M059J (cell line): ENCODE measurements at places on chromosomes 13 and 19.

- peak; percentile 12 for DNase-seq
Observed at GRCh38 chr13:48334534-48335127, 31.1 kb downstream of the RB1 start.

DNA sequence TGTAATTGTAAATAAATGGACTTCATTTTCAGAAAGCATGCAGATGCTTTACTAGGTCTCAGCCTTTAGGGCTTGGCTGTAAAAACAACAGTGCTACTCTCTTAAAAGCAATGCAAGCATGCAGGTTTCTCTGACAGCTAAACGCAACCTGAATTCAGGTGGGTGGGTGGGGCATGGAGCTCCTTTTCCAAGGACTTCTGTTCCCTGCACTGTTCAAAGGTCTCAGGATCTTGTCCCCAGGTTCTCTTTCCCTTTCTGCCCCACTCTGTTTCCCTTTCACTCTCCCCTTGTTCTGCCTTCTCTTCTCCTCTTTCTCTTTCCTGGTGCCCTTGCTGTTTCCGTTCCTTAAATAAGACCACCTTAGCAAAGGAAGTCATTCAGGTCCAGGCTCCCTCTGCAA lies 1527.5 kb upstream of the SLC10A2 start:
- no peak for DNase-seq

DNA sequence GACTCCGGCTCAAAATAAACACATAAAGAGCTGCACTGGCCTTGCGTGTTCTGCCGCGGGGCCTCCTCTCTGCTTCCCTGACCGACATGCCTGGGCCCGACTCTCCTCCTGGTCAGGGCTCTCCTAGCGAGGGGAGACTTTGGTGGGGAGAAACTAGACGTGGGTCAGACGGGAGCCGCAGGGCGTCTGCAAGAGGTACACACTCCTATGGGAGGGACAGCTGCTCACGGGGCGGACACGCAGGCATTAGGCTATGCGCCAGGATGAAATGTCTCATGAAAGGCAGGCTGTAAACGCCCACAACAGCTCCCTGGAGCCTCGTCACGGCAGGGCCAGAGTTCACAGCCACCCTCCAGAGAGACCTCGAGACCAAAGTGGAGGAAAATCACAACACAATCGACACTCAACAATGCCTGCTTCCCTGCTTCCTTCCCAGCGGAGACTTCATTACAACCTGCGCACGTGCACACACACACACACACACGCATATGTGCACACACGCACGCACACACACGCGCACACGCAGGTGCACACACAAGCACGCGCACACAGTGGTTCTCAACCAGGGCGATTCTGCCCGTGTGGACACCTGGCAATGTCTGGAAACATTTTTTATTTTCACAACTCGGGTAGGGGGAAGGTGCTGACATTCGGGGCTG lies 5.8 kb downstream of the SLC39A3 start:
- no peak for DNase-seq

DNA sequence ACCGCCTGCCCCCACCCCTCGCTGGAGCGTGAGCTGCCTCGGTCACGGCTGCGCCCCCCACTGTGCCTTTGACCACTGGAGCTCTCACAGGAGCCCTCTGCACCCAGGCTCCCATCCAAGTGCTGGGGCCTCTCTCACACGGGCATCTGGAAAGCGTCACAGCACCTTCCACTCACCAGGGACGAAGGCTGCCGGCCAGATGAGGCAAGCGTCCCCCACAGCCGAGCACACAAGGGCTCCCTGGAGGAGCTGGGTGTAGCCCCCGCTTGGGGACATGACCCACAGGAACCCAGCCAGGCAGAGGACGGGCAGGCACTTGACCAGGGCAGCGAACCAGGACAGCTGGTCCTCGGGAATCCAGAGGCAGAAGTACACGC lies 560 bp downstream of the TMEM86B start:
- DNase-seq, result no peak

DNA sequence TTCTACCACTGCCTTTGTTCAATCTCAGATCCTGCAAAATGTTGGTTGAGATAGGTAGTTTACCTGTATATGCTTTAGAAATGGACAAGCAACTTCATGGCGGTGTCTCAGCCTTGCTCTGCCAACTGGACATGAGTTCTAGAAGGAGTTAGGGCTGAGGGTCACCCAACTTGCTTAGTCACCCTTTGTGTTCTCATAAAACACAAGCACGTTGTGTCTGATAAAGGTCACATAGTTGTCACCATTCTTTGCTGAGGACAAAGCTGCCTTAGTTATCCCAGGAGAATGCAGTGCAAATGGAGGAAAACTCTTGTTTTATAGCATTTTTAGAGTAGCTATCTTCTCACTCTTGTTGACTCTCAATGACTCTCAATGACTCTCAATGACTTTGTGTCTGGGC lies 218.4 kb upstream of the TMTC4 start:
- DNase-seq, result no peak

GRCh38 chr13:26560456-26560855 lies 3.0 kb downstream of the WASF3 start:
- no peak for DNase-seq

GRCh38 chr19:4709440-4710280 lies 14.0 kb downstream of the DPP9 start:
- peak; percentile 19 for DNase-seq

DNA sequence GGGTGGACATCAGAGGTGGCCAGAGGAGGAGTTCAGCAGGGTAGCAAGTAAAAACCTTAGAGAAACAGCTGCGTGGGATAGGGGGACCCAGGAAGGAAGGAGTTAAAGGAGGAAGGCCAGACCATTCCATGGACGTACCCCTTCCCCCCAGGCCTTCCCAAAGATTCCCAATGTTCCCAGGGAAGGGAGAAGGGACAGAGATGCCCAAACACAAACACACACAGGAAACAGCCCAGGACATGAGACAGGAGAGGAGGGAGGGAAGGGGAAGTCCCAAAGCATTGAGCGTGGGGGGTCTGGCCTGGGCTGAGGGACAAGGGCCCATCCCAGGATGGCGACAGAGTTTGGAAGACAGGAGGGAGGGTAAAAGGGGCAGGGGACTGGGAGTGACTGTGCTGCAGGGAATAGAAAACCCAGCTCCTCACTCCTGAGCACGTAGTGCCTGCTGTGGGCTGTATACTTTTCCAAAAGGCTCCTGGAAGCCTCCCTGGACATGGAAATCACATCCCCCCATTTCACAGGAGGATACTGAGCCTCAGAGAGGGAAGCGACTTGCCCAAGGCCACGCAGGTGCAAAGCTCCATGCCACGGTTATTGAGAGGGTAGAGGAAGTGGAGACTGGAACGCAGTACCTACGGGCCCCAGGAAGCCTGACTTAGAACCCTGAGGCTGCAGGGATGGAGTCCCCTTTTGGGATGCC lies 1.1 kb downstream of the SYDE1 start:
- peak; percentile 15 for DNase-seq

DNA sequence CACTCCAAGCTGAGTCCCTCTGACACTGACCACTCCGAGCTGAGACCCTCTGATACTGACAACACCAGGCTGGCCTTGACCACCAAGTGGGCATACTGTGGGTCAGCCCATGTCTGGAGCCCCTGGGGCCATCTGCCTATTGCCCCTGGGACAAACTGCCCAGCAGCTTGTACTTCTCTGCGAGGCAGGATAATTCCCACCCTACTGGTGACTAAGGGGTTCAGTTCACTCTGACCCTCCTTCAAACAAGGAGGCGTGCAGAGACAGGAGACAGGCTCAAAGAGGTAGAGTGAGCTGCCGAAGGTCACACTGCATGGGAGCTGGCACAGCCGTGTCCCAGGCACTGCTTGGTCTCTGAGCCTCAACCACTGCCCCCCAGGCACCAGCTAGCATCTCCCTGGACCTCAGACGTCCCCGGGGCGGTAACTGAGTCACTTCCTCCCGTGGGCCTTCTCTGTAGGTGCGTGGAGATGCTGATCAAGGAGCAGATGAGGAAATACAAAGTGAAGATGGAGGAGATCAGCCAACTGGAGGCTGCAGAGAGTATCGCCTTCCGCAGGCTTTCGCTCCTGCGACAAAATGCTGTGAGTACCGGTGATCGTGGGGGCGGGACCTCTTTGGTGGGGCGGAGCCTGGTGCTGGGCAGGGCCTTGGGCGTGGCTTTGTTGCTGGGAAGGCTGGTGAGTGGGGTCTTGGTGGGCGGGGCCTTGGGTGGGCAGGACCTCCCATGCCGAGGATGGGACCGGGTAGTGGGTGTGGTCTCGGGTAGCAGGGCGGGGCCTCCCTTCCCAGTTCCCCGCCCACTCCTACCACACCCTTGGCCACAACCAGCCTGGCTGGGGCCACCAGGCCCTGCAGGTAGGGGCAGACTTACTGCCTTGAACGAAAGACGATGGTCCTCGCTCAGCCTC lies 5.8 kb upstream of the USE1 start:
- DNase-seq, result peak; percentile 63

DNA sequence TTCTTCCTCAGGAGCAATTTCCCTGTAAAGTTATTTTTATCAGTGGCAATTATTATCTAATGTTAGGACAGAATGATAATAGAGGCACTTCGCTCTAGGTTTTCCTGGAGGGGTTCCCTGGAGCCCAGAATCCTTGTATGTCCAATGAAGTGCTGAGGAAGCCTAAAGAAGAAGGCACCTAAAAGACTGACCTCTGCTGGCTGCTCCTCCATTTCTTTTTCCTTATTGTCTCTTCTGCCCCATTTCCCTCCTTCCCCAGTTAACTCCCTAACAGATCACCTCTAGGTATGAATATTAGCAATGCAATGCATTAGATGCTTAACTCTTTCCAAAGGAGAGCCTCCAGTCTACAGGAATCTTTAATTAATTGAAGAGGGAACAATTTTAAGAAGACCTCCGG lies 985.4 kb downstream of the DIAPH3 start:
- peak; percentile 20 for DNase-seq

- DNase-seq, result no peak
Observed at GRCh38 chr13:73910733-73911132, 223.5 kb downstream of the KLF12 start.

- no peak for DNase-seq
Observed at GRCh38 chr13:111186305-111186935, 71.3 kb downstream of the ARHGEF7 start.

DNA sequence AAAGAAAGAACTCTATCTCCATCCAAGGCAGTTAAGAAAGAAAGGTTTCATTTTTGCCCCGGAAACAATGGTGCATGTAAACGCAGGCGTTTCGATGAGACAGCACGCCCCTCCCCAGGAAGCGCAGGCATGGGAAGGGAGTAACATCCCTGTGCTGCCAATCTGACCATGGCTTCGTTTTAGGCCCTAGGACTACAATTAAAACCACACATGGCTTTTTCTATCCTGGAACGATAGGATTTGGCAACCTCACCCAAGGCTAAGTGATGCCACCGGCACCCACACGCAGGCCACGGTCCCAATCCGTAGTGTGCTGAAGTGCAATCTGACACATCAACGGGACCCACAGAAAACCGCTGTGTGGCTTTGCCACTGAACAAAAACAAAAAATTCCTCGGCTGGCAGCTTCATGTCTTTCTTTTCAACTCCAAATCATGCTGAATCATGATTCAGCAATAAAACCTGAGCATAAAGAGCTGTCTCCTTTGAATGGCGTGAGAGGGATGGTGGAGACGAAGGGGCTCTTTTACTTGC lies 24.2 kb downstream of the RANBP3 start:
- peak; percentile 83 for DNase-seq

- DNase-seq, result peak; percentile 60
Observed at GRCh38 chr19:50020481-50020880, 4.7 kb downstream of the VRK3 start.

DNA sequence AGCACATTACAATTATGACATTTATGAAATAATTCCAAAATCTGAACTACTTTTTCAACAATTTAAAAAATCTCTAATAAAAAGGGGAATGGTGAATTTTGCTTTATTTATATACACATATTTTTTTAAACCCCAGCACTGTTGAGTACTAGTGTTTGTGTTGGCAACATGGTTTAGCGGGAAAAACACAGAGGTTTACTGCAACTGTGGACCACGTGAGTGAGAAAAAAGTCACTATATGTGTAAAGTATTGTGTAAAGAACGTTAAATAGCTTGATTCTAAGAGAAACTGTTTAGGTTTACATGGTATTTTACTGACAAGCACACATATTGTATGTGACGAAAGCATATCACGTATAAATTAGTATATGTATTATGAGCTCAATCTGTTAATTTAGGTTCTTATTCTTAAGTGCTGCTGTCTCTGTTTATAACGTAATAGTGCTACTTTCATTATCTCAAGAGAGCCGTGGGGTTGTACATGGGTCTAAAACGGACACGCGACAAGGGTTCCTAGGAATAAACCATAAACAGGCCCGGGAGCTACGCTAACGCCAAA lies 617 bp downstream of the SKA3 start:
- DNase-seq, result peak; percentile 54

DNA sequence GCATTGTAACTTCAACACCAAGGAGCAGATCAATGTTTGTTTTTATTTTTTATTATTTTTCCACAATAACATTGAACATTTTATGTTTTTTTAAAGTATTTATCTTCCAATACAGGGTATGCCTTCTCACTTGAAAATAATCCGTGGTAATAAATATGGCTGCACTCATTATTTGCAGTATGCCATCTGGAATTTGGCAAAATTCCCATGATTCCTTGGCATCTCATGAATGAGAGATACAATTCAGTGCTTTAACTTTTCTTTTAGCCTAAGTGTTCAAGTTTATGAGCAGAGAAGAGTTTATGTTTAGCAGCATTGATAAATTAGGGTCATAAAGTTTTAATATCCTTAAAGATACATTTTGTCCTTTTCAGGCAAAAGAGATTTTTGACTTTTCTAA lies 1109.6 kb upstream of the ATXN8OS start:
- DNase-seq, result no peak

- DNase-seq, result peak; percentile 5
Observed at GRCh38 chr13:107866032-107866940, 349.1 kb downstream of the LIG4 start.

DNA sequence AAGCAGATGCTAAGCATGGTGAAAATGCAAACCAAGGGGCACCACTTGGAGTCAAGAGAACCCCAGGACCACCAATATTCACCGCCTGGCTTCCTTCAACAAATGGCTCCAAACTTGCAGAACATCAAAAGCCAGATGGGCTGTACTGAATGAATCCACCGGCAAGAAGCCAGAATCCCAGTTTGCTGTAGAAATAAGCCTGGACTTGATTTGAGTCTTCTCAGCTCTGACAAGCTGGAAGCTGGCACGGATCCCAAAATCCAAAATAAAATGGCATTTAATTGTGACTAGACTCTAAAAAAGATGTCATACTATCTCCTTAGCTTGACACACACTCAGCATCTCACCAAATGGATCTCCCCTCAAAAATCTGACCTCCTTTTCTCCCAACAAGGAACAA lies 11.9 kb downstream of the EFNB2 start:
- peak; percentile 25 for DNase-seq

GRCh38 chr19:3061182-3062161 lies 823 bp downstream of the TLE5 start:
- DNase-seq, result no peak

- DNase-seq, result no peak
Observed at GRCh38 chr13:111530137-111530870, 209.9 kb downstream of the TEX29 start.

DNA sequence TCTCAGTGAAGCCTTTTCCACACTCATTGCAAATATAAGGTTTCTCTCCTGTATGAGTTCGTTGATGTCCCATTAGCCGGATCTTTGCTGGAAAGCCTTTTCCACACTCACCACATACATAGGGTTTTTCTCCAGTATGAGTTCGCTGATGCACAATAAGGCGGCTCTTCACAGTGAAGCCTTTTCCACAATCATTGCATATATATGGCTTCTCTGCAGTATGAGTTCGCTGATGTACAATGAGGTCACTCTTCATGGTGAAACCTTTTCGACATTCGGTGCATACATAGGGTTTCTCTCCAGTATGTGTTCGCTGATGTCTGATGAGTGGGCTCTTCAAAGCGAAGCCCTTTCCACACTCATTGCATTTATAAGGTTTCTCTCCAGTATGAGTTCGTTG lies 6.8 kb upstream of the ZNF350 start:
- DNase-seq, result no peak

- no peak for DNase-seq
Observed at GRCh38 chr13:93818345-93818744, 591.7 kb downstream of the GPC6 start.
